ENCODE measurements at places on chromosomes 16 and 17.

GRCh38 chr17:27559506-27560481 is 71.2 kb upstream of the LGALS9 start:
- no peak for DNase-seq

DNA sequence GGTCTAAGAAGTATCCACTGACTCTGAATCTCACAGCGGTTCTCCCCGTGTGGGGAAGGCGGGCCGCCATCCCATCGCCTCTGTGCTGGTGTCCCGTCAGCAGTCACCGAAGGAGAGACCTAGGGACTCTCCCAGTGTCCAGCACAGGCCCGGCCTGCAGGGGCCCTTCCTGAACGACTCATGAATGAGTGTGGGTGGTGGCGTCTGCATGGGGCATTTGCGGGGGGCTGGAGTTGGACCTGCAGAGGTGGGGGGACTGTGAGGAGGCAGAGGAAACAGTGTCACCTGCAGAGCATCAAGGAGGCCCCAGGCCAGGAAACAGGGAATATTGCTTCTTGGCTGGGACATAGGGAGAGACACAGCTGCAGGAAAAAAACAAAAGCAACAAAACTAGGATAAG is 10.3 kb downstream of the KCNG4 start:
- no peak for DNase-seq

DNA sequence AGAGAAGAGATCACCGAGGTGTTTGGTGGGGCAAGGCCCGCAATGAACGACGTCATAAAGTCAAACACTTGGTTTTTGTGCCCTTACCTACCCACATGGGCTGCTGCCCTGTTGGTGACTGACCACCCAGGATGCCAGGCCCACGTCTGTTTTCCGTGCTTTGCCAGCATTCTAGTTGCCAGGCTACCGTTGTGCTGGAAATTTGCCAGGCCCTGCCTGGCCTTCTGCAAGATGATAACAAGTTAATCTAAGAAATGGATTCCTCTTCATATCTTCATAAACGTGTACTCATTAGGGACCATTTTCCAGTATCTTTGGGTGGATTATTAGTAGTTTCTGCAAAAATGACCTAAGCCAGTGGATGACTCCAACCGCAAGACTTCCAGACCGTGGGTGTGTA is 35.4 kb downstream of the SLC6A4 start:
- no peak for DNase-seq

DNA sequence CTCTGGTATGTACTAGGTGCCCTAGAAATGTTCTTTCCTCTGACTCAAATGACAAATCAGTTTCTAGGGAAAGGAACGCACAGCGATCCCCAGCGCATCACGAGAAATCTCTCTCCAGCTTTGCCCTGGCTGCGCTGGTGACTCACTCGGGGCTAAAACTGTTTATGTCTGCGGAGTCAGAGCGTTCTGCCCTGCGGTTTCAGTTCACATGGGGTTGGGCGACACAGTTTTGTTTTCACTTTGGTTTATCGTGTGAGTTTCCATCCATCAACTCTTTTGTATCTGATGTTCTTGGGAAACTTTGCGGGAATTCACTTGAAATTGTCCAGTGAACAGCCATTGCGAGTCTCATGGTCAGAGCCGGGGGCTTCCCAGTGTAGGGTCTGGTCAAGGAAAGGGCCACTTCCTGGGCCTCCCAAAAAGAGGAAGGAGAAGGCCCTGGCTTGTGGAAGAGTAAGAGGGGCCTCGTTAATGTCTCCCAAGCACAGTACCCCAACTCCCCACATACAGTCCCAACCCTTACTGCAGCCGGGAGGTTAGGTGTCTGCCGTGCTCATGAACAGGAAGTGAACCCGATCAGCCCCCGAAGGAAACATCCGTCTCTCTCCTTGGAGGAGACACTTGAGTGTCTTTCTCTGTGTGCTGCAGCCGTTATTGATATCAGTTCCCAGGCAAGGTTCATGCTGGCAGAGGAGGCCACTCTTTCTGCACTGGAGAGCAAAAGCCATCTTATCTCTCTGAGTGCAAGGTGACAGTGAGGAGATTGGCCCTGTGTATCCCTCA is 643.2 kb downstream of the WWOX start:
- DNase-seq: peak; percentile 72

- DNase-seq: no peak
Measured at GRCh38 chr17:69672924-69673323, 258.4 kb downstream of the MAP2K6 start.

DNA sequence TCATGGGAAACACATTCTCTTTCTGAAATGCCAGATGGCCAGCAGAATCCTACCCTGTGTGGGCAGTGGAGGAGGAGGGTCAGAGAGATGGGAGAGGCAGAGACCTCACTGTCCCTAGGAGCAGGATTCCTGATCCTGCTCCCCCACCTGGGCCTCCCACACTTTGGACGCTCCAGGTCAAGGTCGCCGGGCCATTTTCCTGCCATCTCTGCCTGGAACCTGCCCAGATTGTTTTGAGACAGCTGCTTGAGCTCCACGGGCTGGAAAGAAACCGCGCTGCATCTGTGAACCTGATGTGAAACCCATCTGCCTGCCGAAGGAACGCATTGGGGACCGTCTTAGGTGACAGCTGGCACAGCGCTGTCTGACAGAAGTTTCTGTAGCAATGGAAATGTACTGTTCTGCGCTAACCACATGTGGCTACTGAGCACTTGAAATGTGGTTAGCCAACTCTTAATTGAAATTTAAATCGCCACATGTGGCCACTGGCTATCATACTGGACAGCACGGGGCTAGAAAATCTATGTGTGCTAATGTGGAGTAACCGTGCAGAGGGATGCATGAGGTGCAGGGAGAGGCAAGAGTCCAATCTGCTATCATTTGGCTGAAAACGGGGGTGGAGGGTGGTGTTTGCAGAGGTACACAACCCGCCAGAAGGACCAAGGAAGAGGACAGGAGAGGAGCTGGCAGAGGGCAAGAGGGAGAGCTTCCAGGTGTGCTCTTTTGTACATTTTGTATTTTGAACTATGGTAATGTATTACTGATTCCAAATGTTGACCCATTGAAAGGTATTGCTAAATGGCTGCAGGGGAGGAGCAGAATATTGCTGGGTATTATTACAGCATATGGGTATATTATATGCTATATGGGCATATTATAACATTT is 15.4 kb upstream of the NUBP1 start:
- DNase-seq: no peak

- DNase-seq: no peak
Measured at GRCh38 chr17:40599468-40599763, 34.1 kb upstream of the CCR7 start.

- no peak for DNase-seq
Measured at GRCh38 chr17:35568561-35568960, 7.9 kb upstream of the SLFN14 start.

GRCh38 chr17:50541402-50541715 is 5.6 kb upstream of the SPATA20 start:
- no peak for DNase-seq

- DNase-seq: peak; percentile 73
Measured at GRCh38 chr17:62965686-62966425, at the start of gene TANC2. Gene TANC2, plus strand, starts transcription at chr17:62966235. Its CDS starts 43,325 bp downstream, at chr17:63009560.

DNA sequence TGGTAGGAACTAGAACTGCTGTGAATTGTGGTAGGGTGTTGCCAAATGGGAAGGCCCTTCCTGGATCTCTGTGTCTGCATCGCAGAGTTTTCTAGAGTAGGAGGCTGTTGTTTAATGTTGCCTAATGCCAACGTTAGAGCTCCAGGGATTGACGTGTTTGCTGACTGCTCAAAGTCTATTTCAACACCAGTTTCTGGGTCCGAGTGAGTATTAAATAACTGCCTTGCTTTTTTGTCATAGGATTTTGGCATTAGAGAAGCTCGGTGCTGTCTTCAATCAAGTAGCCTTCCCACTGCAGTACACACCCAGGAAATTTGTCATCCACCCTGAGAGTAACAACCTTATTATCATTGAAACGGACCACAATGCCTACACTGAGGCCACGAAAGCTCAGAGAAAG is 40.0 kb downstream of the SF3B3 start:
- no peak for DNase-seq

DNA sequence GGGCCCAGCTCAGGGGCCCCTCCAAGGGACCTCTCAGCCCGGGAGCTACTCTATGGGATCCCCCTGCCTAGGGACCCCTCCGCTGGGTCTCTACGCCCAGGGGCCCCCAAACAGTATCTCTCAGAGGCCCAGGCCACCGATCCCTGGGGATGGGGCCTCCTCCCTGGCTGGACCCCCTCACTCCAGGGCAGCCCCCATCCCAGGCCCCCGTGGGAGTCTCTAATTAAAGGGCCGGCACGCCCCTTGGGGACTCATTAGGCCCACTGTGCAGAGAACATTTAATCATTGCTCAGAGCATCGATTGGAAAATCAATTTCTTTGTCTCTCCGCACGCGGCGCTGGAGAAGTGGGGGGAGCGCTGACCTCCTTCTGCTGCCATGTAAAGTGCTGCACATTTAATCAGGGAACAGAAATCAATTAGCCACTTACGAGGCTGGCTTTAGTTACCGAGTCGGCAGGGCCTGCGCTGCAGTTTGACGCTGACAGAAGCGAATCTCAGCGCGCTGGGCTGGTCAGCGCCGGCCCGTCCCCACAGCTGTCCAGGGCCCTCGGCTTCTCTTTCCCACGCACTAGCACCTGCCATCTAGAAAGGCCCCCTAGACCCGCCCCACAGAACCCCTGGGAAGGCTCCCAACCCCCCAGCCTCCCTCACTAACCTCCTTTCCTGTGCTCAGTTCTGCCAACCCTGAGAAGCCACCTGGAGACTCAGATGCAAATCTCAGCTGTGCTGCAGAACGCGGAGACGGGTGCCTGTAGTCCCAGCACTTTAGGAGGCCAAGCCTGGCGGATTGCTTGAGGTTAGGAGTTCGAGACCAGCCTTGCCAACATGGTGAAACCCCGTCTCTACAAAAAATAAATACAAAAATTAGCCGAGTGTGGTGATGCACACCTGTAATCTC is 20.2 kb upstream of the C1QL1 start:
- no peak for DNase-seq

DNA sequence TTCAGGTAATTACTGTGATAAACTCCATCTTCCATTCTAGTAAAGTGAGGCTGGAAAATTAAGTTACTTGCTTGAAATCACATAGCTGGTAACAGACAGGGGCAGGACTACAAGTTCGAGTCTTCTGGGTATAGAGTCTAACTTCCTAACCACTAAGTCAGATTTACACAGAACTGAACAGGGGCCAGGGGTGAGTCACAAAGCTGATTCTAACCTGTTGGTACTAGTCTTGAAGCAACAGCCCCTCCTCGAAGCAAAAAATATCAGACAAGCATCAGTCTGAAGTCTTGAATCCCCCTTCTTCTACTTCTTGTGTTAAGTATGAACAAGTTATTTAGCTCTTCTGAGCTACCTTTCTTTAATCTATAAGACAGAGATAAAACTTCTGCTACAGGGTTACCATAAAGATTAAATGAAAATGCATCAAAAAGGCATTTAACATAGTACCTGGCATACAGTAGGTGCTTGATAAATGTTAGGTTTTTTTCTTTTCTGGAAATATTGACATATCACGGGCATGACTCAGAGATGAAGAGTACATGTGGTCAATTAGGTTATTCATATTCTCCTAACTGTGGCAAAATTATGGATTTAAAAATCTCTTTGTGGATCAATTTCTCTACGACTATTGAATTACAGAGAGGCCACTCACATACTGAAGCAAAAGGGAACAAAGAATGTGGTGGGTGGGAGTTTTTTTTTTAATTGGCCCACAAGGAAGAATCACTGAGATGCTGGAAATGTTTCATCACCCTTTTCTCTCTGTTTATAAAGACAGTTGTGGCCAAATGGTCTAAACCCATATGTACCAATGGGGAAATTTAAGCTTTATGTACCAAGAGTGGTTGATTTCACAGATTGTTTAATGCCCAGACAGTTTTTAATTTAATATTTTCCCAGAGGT is 266.9 kb upstream of the DYNLRB2 start:
- no peak for DNase-seq

GRCh38 chr16:14193316-14193871 is 122.3 kb downstream of the MRTFB start:
- no peak for DNase-seq

GRCh38 chr17:10198509-10199249 is at the start of gene GAS7:
Gene GAS7, minus strand, starts transcription at chr17:10198606.
- peak; percentile 2 for DNase-seq

DNA sequence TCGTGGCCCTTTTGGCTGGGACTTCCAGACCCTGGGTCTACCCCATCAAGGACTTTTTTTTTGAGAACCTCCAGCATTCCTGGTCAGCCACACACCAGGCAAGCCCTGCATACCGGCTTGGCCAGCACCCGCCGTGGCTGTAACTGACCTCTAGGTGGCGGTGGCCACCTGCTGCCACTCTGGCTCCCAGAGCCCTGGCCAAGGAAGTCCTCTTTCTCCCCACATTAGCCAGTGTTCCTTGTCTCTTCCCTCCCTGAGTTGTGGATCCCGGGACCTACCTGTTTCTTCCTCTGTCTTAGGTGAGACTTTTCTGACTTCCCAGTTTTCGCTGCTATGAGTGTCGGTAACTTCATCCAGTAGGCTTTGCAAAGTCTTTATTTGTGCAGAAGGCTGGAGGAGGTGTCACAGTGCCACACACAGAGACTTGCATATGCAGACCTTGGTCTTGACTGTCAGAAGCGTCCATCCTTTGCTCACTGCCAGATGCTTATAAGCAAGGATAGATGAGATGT is 348.3 kb downstream of the CPPED1 start:
- DNase-seq: no peak

DNA sequence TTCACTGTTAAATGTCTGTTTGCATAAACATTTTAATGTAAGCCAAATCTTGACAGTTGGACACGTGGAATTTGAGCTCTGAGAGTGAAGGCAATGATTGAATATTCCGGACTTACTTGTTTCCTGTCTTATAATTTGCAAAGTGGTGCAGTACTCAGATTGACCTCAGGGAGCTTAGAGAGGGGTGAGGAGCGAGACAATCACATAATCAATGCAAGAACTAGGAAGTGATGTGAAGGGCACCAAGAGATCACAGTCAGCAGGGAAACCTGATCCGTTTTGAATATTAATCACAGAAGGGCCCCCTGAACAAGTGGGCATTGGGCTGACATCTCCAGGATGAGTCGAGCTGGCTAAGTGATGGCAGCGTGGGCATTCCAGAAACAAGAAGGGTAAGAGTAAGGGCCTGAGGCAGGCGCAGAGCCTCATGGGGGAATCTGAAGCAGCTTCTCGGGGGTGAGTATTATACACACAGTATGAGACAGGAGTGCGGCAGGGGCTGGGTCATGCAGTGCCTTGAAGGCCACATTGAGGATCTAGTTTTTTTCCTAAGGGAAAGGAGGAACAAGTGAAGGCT is 26.1 kb downstream of the TEX2 start:
- DNase-seq: no peak

- DNase-seq: no peak
Measured at GRCh38 chr17:44367231-44367979, 3.8 kb upstream of the FAM171A2 start.

DNA sequence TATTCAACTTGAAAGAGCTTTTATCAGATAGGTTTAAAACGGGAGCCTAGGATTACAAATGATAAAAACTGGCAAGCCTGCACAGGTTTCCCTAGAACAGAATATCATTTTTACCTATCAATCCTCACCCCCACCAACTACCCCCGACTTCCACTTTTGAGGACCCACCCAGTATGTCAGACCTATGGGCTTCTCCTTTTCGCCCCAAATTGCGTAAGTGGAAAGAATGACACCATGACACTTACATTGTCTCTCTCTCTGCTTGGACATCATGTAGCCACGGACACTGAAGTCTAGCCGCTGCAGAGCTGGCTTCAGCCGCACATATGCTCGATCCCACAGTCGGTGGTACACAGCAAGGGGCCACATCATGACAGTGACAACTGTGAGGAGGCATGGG is 7.4 kb upstream of the PSMC3IP start:
- DNase-seq: no peak

GRCh38 chr16:75038036-75038858 is 39.4 kb downstream of the ZNRF1 start:
- no peak for DNase-seq

GRCh38 chr16:78137782-78138616 is 38.5 kb downstream of the WWOX start:
- no peak for DNase-seq

GRCh38 chr17:58165981-58166380 is 801 bp upstream of the OR4D2 start:
- no peak for DNase-seq
